Fibroblast of lung (primary cell): ENCODE measurements at places on chromosomes 1 and 21. TPM values are rescaled to one million over a fixed set of nuclear protein-coding genes. Genes with fewer than 3 reads are reported as not detected.

Gene KRTCAP2
- 122 and 125 TPM in 2 replicates for total RNA-seq

Gene SNIP1
- 10.9 and 11.3 TPM in 2 replicates for total RNA-seq

Gene GLMP
- total RNA-seq: 71.9 and 93.5 TPM in 2 replicates

Gene CHI3L2
- 1.5 and 10.3 TPM in 2 replicates for total RNA-seq

Gene GSTM2
- 21.1 and 28.2 TPM in 2 replicates for total RNA-seq

Gene LSM10
- 13.9 and 19.2 TPM in 2 replicates for total RNA-seq

Gene CFAP74
- total RNA-seq: 0.26 TPM in 1 of 2 replicates, not detected in the other

Gene PKP1
- total RNA-seq: under 0.01 TPM in 2 replicates

Gene VTCN1
- under 0.01 TPM in 1 of 2 replicates, not detected in the other for total RNA-seq

Gene KMO
- not detected in 2 replicates for total RNA-seq

Gene IL20
- total RNA-seq: not detected in 2 replicates

Gene DMRTA2
- total RNA-seq: under 0.01 TPM in 1 of 2 replicates, not detected in the other

Gene KRTAP19-6
- not detected in 2 replicates for total RNA-seq

Gene MSH4
- 0.66 and 0.77 TPM in 2 replicates for total RNA-seq

Gene SLFNL1
- 0.51 and 0.66 TPM in 2 replicates for total RNA-seq

Gene SLC25A34
- total RNA-seq: 0.77 and 0.83 TPM in 2 replicates

Gene S100A9
- not detected in 2 replicates for total RNA-seq

Gene VAV3
- total RNA-seq: under 0.01 TPM in 1 of 2 replicates, not detected in the other

Gene CD34
- under 0.01 and 0.26 TPM in 2 replicates for total RNA-seq

Gene B3GALT2
- total RNA-seq: under 0.01 and 1.3 TPM in 2 replicates

Gene ETV3L
- not detected in 2 replicates for total RNA-seq

Gene C1orf216
- total RNA-seq: 16.7 and 19.8 TPM in 2 replicates

Gene GBP6
- under 0.01 TPM in 1 of 2 replicates, not detected in the other for total RNA-seq

Gene AMPD1
- not detected in 2 replicates for total RNA-seq

Gene KCNK1
- total RNA-seq: 2.6 and 2.8 TPM in 2 replicates

Gene MPC2
- total RNA-seq: 32.1 and 35.2 TPM in 2 replicates

Gene S100A7
- not detected in 2 replicates for total RNA-seq

Gene GPR52
- 0.26 and 0.66 TPM in 2 replicates for total RNA-seq

Gene PMVK
- total RNA-seq: 8.5 and 10.1 TPM in 2 replicates

Gene MNDA
- total RNA-seq: not detected in 2 replicates

Gene QSOX1
- 1,004 and 1,312 TPM in 2 replicates for total RNA-seq

Gene ARHGAP29
- total RNA-seq: 20.5 and 26.6 TPM in 2 replicates

Gene OPRD1
- total RNA-seq: under 0.01 TPM in 1 of 2 replicates, not detected in the other

Gene RPS6KA1
- total RNA-seq: 1.7 and 2.6 TPM in 2 replicates

Gene SLAMF7
- total RNA-seq: not detected in 2 replicates

Gene C1QA
- total RNA-seq: 0.26 TPM in 1 of 2 replicates, not detected in the other

Gene LCE3D
- total RNA-seq: not detected in 2 replicates

Gene LRRC71
- not detected in 2 replicates for total RNA-seq

Gene INAVA
- total RNA-seq: not detected in 2 replicates

Gene LAMTOR2
- 75.0 and 84.7 TPM in 2 replicates for total RNA-seq

Gene CFHR4
- total RNA-seq: not detected in 2 replicates

Gene AGBL4
- not detected in 2 replicates for total RNA-seq

Gene SPATA6
- 7.4 and 8.9 TPM in 2 replicates for total RNA-seq

Gene AKR7A3
- 0.33 and 0.51 TPM in 2 replicates for total RNA-seq
